ENCODE measurements at places on chromosomes 2 and 18. TPM values are rescaled to one million over a fixed set of nuclear protein-coding genes. Genes with fewer than 3 reads are reported as not detected.

GRCh38 chr2:96940001-96940615 lies 46.3 kb downstream of the FAM178B start:
- DNase-seq: no peak

The MERTK gene
- not detected for total RNA-seq

- DNase-seq: no peak
These were observed 134.3 kb downstream of the TDRD15 start for GRCh38 chr2:21258082-21258481.

DNA sequence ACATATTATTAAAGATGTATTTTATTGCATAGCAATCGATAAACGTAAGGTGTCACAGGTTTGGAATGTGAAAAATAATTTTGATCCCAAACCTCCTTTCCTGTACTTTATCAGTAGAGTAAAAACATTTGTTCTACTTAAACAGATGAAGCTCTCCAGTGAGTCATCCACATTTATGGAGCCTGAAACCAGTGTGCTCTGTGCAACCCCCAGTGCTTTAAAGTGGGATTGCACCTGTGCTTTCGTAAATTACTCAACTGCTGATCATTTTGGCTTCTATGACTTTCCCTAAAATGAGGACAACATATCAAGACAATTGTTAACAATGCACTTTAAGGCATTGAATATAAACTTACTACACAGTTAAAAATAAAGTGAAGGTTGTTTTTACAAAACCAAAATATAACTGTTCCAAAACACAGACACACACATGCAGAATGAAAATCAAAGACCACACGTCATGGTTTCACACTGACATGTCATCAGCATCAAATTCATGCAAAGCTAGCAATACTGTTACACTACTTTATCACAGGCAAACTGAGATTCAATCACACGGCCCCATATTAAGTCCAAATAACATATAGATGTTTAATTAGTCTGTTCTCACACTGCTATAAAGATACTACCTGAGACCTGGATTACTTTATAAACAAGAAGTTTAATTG lies 9.7 kb downstream of the TMEM18 start:
- DNase-seq: peak; percentile 71

The EVX2 gene
- total RNA-seq: not detected

The EPB41L3 gene
- total RNA-seq: 16.6 TPM

- no peak for DNase-seq
These were observed 220.7 kb downstream of the TPGS2 start for GRCh38 chr18:36608107-36608506.

The SIX2 gene
- not detected for total RNA-seq

The COLEC12 gene
- not detected for total RNA-seq

GRCh38 chr2:203790134-203790852 lies 77.3 kb upstream of the CTLA4 start:
- no peak for DNase-seq

DNA sequence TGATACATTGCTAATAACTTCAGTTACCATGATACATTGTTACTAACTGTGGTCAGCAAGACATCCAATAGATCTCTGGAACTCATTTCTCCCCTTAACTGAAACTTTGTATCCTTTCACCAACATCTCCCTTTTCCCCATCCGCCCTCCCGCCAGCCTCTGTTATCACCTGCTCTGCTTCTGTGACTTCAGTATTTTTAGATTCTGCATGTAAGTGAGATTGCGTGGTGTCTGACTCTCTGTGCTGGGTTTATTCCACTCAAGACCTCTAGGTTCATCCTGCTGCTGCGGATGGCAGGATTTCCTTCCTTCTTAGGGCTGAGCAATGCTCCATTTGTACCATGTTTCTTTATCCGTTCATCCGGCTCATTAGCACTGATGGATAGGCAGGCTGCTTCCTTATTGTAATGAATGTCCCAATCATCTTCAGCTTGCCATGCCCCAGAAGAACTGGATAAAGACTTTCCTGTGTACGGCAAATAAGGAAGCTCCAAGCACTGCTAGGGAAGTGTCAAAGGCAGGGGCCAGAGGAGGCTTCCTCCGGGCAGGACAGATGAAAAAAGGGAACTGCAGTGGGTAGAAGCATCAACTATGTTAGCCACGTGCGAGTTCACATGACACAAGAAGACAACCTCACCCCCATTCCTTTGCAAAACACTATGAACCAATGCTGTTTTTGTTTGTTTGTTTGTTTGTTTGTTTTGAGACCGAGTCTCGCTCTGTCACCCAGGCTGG lies 113.4 kb downstream of the EIPR1 start:
- no peak for DNase-seq

DNA sequence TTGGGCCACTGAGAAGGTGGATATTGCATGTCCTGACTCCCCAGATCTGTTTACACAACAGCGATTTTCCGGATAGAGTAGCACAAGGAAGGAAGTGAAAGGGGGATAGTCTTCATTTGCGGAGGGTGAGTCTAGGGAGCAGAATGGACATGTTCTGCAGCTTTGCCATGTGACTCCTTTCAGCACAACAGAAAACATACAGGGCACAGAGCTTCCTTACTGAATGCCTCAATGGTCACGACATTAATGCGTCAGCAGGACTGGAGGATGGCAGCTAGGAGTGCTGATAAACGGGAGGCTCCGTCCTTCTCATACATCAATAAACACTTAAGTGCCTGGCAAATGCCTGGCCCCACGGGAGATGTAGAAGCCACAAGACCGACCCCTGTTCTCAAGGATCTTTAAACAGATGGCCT lies 163.0 kb downstream of the FAM210A start:
- DNase-seq: no peak

DNA sequence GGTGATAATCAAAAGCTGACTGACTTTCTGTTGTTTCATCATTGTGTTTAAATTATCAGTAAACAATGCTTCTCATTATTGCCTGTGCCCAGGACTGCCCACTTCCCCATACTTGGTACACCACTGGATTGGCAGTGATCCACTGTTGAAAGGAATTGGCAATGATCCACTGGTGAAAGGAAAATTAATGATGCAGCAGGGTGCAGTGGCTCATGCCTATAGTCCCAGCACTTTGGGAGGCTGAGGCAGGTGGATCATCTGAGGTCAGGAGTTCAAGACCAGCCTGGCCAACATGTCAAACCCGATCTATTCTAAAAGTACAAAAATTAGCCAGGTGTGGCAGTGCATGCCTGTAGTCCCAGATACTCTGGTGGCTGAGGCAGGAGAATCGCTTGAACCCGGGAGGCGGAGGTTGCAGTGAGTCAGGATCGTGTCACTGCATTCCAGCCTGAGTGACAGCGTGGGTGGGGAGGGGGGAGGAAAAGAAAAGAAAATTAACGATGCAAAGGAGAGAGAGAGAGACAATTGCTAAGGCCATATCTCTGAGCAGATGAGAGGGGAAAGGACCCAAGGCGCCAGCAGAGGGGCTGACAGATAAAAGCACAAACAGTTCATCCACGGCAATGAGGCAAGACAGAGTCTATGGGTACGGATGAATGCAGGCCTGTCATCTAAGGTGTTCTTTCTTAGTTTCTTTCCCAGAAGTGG lies 10.2 kb upstream of the GTF2A1L start:
- peak; percentile 19 for DNase-seq

DNA sequence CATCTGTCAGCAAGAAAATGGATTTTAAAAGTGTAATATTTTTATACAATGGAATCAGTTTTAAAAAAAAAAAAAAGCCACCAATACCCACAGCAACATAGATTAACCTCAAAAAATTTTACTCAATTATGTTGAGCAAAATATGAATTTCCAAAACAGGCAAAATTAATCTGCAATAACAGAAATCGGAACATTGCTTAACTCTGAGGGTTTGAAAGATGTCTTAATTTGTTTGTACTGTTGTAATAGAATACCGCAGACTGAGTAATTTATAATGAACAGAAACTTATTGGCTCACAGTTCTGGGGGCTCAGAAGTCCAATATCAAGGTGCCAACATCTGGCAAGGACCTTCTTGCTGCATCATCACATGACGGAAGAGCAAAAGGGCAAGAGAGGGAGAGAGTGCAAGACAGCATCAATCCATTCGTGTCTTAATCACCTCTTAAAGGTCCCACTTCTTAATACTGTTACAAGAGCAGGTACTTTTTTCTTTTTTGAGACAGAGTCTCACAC lies 31.8 kb upstream of the TNFAIP6 start:
- DNase-seq: no peak

- no peak for DNase-seq
These were observed 80.7 kb upstream of the DAPL1 start for GRCh38 chr2:158714420-158714819.

The TCF7L1 gene
- 10.3 TPM for total RNA-seq

GRCh38 chr2:166156985-166157490 lies 29.2 kb upstream of the SCN1A start:
- no peak for DNase-seq

- DNase-seq: no peak
These were observed 41.5 kb upstream of the EPC2 start for GRCh38 chr2:148602885-148603561.

DNA sequence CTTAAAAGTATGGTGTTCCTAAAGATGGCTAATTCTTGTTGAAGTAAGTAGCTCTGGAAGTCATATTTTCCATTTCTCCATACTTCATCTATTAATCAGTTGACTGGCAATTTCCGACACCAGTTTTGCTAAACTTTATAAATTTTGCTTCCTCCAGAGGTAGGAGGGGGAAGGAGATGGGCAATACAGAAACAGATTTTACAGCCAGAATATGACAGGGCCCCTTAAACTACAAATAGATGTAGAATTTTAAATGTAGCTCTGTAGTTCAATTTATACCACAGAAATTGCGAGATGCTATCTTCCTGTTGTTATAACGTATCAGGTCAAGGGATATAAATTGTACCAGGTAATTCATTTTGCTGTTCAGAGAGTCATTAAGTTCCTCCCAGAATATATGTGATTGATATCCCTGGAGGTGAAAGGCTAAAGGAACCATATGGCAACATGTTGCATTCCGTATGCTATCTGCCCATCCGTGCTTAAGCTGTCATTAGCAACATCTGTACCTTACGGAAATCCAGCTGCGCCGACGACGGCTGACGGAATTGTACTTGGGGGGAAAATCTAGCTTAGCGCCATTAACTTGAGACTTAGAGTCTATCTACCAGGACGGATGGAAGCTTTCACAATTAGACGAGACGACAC lies 8.4 kb upstream of the NR4A2 start:
- DNase-seq: no peak

GRCh38 chr2:111679202-111679601 lies 204.8 kb downstream of the ANAPC1 start:
- no peak for DNase-seq

GRCh38 chr2:238320648-238321281 lies 447 bp downstream of the TRAF3IP1 start:
- DNase-seq: no peak

DNA sequence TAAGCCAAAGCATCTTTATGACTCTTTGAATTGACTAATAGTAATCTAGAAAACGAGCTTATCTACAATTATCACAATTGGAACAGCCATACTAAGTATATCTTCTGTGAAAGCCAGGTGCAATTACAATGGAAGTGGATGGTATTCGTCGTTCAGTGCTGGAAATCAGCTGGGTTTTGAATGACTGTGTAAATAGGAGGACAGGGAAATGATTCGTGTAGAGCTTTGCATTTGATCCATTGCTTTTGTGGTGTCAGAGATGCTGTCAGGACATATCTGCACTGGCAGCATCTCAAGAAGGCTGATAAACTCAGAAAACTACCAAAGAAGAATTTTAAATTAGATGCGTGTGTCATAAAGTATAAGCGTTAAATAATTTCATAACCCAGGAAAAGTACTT lies 187.1 kb downstream of the ZNF407 start:
- no peak for DNase-seq

DNA sequence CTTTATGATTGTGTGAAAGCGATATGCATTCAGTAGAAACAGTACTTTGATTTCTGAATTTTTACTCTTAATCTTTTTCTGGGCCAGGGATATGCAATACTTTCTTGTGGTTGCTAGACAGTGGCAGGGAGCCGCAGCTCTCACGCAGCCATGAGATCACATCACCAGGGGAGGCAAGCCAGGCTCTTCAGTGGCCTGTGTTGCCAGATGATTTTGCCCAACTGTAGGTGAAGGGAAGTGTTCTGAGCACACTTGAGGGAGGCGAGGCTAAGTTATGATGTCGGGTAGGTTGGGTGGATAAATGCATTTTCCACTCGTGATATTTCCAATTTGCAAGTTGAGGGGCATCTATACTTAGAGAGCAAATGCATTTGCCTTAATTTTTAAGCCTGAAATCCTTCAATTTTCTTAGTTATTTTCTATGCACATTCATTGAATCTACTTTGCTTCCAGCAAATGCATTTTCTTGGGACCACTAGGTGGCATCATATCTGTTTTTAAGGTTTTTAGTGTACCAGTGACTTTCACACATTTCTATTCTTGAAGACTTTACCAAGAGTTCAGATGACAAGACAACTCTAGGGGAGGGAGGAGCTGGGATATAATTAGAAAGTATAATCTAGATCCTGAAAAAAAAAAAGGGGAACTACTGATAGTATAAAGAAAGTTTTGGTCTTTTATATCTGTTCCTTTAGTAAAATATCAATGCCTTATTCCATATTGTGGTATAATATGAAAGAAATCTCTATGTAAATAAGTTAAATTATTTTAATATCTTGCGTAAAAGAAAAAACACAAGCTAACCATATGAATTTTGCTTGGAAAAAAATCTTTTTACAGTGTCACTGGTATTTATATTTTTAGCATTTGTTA lies 643.3 kb downstream of the SOCS6 start:
- peak; percentile 24 for DNase-seq

GRCh38 chr18:31657823-31658669 lies 26.3 kb downstream of the B4GALT6 start:
- DNase-seq: no peak

GRCh38 chr2:178296394-178297090 lies 102.2 kb downstream of the OSBPL6 start:
- DNase-seq: no peak

The MALL gene
- total RNA-seq: 39.2 TPM

The CDKL4 gene
- 0.18 TPM for total RNA-seq

The FOXD4L1 gene
- total RNA-seq: 0.15 TPM

DNA sequence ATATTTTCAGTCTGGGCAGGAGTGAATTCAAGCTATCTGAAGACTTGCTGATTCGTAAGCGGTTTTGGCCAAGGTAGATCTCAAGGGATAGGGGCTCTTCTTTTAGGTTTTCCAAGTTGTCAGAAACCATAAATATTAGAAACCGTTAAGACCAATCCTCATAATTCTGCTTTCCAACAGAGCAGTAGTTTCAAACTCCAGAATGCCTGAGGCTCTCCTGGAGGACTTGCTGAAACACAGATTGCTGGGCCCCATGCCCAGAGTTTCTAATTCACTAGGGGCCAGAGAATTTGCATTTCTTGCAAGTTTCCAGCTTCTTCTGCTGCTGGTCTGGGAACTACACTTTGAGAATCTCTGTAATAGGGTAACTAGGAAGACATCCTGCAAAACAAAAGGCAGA lies 1855.7 kb upstream of the CELF4 start:
- no peak for DNase-seq

The SCYGR5 gene
- not detected for total RNA-seq

DNA sequence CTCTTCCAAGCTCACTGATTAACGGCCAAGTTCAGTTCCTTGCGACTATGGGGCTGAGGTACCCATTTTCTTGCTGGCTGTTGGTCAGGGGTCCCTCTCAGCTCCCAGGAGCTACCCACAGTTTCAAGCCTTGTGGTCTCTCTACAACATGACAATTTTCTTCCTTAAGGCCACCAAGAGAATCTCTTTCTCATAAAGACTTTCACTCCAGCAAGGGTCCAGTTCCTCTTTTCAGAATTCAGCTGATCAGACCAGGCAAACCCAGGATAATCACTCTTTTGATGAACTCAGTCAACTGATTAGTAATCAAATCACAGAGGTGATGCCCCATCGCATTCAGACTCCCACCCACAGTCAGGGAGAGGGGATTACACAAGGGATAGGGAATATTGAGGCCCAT lies 129.7 kb downstream of the IRS1 start:
- DNase-seq: no peak
